ENCODE measurements at places on chromosomes 7 and 10. TPM values are rescaled to one million over a fixed set of nuclear protein-coding genes. Genes with fewer than 3 reads are reported as not detected.

Gene COL13A1
- polyA plus RNA-seq = 0.55 TPM

Gene DPP6
- not detected for polyA plus RNA-seq

Gene TMEM196
- not detected for polyA plus RNA-seq

Gene NUTM2E
- polyA plus RNA-seq = 0.22 TPM

Gene RRP12
- polyA plus RNA-seq = 37.0 TPM

Gene ATRNL1
- 0.34 TPM for polyA plus RNA-seq

Gene HMX3
- polyA plus RNA-seq = not detected

Gene DGKI
- polyA plus RNA-seq = 0.14 TPM

Gene MACC1
- not detected for polyA plus RNA-seq

DNA sequence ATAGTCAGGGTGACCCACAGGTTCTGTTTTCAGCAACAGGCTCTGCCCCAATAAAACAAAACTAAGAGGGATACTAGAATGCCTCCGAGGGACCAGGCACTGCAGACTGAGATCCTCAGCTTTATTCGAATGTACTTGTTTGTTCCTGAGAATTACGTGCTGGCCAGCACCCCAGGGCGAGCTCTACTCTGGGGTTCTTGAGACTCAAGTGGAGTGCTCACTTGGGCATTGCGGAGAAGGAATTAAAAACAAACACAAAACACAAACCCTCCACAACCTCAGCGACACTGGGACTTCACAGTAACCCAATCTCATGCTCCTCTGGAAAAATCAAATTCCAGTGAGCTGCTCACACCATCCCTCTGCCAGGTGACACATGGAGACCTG, 250.7 kb downstream of the TNS3 start:
- no peak for DNase-seq

GRCh38 chr7:28222636-28223035, 42.0 kb upstream of the JAZF1 start:
- DNase-seq = no peak

DNA sequence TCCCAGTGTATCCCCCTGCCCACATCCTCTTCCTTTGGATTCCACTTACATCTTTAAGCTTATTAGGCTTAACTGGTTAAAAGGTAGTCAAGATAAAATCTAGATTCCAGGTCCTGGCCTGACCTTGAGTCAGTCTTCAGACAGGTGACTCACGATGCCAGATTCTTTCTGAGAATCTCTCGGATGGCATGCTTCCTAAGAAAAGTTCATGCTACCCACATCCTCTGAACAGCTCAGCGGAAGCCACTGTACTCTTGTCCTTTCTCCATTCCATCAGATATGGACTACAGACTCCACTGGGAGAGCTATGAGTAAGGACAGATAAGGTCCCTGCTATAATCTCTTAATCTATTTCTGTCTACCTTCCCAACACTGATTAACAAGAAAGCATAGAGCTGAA, 43.4 kb downstream of the DNMBP start:
- DNase-seq = peak; percentile 72

DNA sequence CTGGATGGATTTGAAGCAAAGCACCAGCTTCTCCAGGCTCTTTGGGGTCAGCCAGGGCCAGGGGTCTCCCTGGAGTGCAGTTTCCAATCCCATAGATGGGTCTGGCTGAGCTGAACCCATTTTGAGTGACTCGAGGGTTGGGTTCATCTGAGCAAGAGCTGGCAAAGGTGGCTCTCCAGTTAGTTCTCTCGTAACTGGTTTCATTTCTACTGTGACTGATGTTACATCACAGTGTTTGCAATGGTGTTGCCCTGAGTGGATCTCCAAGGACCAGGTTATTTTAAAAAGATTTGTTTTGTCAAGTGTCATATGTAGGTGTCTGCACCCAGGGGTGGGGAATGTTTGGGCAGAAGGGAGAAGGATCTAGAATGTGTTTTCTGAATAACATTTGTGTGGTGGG, 14.2 kb downstream of the LEP start:
- no peak for DNase-seq

GRCh38 chr10:117137031-117137910, 799 bp downstream of the VAX1 start:
- peak; percentile 71 for DNase-seq

DNA sequence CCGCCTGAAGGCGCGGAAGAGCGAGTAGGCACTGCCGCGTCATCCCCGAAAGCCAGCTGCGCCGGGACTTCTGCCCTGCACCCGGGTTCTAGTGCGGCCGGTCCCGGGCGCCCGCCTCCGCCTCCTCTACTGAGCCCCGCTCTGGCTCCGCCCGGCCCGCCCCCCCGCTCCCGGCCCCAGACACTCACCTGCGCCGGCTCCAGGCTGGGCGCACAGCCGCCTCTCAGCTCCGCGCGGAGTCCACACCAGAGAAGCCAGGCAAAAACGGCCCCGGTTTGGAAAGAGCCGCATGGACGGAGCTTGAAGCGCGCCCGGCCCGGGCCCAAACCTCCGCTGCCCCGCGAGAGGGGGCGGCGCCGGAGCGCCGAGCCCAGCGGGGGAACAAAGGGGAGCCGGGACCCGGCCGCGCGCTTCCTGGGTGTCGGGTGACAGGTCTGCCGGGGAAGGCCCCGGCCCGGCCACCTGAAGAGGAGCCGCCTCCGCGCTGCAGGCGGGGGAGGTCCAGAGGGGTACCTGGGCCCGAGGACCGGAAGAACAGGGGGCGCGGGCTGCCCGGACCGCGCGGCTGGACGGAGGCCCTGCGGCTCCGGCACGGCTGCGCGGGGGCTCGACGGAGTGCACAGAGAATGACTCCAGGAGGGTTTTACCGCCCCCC, 168.2 kb downstream of the NRF1 start:
- DNase-seq = peak; percentile 92

GRCh38 chr10:1410469-1411395, 326.6 kb downstream of the ADARB2 start:
- no peak for DNase-seq

DNA sequence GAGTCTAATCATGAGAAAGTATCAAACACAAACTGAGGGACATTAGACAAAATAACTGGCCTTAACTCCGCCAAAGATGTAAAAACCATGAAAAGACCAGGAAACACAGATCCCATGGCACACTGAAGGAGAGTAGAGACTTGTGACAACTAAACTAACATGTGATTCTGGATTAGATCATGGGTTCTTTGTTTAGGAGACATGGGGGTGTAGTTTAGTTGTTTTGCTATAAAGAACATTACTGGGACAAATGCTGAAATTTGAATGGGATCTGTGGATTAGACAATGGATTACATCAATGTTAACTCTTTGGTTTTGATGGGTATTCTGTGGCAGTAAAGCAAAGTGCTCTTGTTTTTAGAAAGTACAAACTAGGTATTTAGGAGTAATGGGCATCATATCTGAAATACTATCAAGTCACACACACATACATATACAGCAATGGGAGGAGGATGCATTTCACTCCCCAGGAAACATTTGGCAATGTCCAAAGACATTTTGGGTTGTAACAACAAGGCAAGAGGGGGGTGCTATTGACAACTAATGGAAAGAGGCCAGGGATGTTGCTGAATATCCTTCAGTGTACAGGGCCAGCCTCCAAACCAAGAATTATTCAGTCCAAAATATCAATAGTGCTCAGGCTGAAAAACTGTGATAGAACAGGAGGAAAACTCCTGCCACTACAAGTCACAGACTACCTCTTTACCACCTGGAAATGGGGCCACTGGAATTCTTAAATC, 32.4 kb downstream of the WAPL start:
- DNase-seq = no peak

- peak; percentile 68 for DNase-seq
Observed at GRCh38 chr7:76512941-76513816, 2.8 kb downstream of the UPK3B start.

GRCh38 chr7:48140001-48140681, 31.1 kb upstream of the ABCA13 start:
- peak; percentile 82 for DNase-seq

DNA sequence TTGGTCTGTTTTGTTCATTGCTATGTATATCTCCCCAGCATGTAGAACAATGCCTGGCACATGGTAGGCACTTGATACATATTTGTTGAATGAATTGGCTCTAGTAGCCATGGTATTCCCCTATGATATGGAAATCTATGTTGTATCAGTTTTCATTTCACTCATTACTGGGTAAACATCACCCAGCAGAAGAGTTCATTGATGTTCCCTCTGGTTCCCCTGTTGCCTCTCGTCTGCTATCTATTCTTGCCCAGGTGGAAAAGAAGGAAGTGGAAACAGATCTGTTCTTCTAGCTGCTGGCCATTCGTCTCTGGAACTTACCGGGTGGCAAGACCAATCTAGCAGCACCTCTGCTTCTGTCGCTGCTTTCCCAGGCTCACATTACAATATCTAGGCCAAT, 71.5 kb downstream of the LRRC4 start:
- no peak for DNase-seq

- no peak for DNase-seq
Observed at GRCh38 chr7:150850273-150850672, 2.0 kb upstream of the AOC1 start.

GRCh38 chr10:117663750-117664149, 121.2 kb downstream of the EMX2 start:
- peak; percentile 66 for DNase-seq

- DNase-seq = no peak
Observed at GRCh38 chr10:58384095-58384494, 1.1 kb upstream of the TFAM start.

- DNase-seq = no peak
Observed at GRCh38 chr7:31873816-31874597, 187.0 kb downstream of the PPP1R17 start.

DNA sequence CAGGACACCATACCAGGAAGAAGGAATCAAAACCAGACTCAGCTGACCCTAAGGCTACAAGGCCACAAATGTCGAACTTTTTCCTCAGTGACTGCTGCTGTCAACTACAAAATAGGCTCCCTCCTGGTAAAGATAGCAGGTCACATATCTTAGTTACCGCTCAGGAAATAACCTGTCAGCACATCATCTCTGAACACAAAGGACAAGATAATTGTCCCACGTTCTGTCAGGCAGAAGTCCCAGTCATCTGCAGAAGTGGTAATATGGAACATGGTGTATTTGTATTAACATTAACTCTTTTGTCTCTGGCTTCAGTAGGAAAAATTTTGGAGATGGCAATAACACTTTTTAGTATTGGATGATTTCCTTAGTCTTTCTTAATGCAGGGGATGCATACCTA, 630.2 kb upstream of the LRRTM3 start:
- DNase-seq = no peak
